Neural crest cell (in vitro differentiated cells): ENCODE measurements at places on chromosomes 13 and 19.
A peak's percentile ranks its signal among the peaks of the same experiment; 100 is the strongest.

DNA sequence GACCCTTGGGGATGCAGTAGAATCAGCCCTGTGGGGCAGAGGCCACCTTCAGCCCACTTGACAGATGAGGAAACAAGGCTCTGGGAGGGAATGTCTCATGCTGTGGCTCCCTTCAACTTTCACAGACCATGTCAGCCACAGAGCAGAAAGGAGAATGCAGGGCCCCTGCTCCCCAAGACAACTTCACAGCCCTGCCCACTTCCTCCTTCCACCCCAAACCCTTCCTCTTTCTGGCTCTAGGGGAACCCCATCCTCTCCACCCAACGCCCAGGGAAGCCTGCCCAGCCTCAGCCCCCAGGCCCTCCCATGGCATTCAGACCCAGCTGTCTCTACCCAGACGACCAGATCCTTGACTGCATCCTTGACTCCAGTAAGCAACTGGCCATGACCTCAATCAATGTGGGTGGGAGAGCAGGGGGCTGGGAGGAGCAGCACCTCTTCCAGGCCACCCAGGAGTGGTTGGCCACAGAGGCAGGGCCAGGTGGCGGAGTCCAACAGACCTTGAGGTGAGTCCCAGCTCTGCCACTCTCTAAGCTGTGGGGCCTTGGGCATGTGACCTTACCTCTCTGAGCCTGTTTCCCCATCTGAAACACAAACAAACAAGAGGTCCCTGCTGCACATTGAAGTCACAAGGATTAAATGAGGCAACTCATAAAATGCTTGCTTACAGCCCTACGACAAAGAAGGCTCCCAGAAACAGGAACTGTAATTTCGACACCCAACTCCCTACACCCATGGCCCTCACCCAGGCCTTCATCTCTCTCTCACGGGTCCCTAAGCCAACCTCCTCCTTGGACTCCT lies 15.8 kb downstream of the DEDD2 start:
- no peak for DNase-seq

DNA sequence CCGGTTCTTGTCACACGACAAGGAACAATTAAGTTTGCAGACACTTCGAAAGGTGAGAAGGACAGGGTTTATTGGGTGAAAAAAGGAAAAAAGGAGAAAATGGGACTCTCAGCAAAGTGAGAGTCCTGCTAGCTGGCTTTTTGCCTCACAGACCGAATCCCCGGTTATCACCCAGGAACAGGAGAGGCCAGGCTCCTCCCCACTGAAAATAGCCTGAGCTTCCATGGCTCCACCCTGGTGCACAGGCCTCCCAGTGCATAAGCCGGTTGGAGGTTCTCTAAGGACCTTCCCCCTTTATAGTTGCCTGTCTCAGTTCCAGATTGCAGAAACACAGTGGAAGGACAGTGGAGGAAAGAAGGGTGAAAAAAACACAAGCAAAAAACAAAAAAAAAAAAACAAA lies 571.7 kb downstream of the KCTD12 start:
- DNase-seq = no peak

GRCh38 chr19:46349311-46349993 lies 2.6 kb downstream of the PPP5C start:
- no peak for DNase-seq

GRCh38 chr13:47408546-47409319 lies 511.9 kb upstream of the HTR2A start:
- no peak for DNase-seq

GRCh38 chr13:25980255-25980654 lies 71.6 kb downstream of the SHISA2 start:
- no peak for DNase-seq

DNA sequence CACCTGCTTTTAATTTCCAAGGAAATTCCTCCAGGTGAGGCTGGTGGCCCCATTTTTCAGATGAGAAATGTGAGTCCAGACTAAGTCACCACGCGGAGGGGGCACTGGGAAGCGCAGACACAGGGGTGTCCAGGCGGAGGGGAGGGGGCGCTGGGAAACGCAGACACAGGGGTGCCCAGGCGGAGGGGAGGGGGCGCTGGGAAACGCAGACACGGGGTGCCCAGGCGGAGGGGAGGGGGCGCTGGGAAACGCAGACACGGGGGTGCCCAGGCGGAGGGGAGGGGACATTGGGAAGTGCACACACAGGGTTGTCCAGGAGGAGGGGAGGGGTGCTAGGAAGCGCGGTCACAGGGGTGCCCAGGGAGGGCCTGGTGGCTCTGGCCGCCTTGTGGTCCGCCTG lies 3.5 kb downstream of the GRK1 start:
- no peak for DNase-seq

GRCh38 chr19:49672131-49672919 lies 4.7 kb upstream of the PRMT1 start:
- peak; percentile 83 for DNase-seq

GRCh38 chr13:61286148-61286745 lies 129.4 kb downstream of the PCDH20 start:
- DNase-seq = no peak

DNA sequence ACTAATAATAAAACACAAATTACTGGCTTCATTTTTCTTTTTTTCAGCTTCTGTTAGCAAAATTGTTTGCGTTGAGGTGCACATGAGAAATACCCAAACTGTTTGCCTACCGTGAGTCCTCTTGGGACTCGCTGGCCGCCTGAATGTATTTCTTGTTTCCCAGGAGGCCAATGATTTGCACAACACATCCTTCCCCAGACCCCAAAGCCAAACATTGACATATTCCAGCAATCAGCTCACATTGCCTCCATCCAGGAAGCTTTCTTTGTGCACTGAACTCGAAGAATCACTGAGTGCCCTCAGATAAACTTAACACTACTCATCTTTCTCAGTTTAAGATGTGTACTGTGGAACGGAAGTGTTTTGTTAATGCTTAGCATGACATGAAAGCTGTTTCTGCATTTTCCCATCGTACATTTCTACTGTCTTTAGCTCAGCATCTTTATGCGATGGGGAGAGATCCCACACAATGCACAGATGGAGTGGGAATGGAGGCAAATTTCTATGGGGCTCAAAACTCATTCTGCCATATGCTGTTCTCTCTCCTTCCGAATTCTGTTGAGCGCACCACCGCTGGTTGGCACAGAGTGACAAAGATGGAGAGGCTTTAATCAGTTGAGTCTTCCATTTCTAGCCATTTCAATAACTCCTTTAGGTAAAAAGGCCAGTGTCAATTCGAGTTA lies 399.5 kb downstream of the RFC3 start:
- DNase-seq = no peak

DNA sequence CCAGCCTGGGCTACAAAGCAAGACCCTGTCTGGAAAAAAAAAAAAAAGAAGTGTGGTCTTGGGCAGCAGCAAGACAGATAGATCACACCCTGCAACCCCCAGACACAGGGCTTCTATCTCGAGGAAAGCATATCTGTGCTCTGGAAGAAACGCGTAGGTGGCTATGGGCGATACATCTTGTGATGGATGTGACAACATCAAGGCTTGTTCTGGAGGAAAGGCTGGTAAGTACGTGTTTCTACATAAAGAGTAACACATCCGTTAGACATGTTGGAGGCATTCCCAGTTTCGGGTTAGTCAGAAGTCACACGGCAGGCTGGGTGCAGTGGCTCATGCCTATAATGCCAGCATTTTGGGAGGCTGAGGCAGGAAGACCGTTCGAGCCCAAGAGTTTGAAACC lies 6.6 kb upstream of the DHDH start:
- no peak for DNase-seq

DNA sequence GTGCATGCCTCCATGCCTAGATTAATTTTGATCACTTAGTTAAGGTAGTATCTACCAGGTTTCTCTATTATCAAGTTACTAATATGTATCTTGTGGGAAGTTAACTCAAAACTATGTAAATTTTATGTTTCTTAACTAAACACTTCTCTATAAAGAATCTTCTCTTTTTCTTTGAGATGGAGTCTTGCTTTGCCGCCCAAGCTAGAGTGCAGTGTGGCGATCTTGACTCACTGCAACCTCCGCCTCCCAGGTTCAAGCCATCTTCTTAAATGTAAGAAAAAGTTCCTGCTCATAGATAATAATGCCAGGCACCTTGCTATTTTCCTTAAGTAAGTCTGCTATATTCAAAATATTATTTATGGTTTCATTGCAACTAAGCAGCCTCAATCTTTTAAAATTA lies 58.4 kb downstream of the ELF1 start:
- DNase-seq = no peak

GRCh38 chr13:43089912-43090498 lies 66.6 kb downstream of the DNAJC15 start:
- DNase-seq = no peak

DNA sequence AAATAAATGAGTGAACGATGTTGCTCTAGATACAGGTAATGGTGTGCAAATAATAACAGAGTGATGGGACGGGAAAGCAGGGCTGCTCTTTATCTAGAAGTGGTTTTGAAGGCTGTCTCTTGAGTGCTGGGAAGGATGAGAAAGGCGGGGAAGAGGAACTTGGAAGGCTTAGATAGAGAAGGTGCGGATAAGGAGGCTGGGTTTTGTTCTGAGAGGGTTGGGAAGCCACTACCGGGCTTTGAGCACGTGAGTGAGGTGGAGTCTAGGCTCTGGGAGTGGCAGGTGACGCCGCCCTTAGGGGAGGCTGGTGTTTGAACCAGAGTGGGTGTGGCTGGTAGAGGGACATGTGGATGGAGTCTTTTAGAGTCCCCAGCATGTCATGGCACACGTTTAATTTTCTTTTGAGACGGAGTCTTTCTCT lies 811 bp downstream of the ARMC6 start:
- DNase-seq = peak; percentile 8

- no peak for DNase-seq
Observed at GRCh38 chr13:38674208-38674607, 12.7 kb upstream of the FREM2 start.

DNA sequence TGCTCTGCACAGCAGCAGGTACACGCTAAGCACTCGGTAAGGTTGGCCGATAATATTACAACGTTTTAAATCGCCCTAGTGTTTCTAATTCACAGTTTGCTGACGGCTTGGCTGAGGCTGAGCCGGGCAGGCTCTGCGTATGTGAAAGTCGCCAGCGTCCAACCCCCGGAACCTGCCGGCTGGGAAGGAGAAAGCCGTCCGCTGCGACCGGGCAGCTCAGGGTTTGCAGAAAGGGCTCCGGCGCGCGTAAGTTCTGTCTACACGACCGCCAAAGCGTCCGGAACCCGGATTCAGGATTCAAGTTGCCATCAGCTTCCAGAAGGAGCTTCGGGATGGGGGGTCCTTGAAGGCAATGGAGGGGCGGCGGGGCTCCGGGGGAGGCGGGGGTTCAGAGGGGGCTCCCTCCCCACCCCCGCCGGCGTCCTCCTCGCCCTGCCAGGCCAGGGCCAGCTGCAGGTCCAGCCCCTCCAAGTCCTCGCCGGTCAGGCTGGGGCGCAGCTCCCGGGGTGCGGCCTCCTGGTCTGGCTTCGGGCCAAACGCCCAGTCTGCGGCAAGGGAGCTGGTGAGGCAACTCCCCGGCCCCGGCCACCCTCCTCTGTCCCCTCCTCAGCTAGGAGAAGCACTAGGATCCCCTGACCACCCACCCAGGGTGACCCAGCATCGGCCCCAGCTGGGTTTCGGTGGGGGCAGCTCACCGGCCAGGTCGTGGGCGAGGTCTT lies 575 bp downstream of the SMIM44 start:
- DNase-seq = no peak

DNA sequence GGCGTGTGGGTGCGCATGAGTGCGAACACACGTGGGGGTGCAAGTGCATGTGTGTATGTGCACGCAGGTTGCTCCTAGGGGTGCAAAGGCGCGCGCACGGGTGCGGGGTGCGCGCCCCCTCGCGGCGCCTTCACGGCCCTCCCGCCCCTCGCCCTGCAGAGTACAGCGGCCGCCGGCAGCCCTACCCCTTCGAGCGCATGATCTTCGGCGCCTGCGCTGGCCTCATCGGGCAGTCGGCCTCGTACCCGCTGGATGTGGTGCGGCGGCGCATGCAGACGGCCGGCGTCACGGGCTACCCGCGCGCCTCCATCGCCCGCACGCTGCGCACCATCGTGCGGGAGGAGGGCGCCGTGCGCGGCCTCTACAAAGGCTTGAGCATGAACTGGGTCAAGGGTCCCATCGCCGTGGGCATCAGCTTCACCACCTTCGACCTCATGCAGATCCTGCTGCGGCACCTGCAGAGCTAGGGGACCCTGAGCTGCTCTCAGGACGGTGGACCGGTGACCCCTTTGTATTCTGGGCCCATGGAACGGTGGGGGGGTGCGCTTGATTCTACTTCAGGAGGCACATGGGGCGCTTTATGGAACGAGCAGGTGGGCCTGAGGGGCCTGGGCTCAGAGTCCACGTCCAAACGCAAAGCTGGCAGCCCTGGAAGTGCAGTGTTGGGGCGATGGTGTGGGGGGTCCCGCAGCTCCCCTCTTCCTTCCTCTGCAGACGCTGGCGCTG lies 27.7 kb downstream of the TMEM161A start:
- peak; percentile 52 for DNase-seq
